ENCODE measurements at places on chromosomes 4 and X. TPM values are rescaled to one million over a fixed set of nuclear protein-coding genes. Genes with fewer than 3 reads are reported as not detected.
A peak's percentile ranks its signal among the peaks of the same experiment; 100 is the strongest.

- H3K27me3 ChIP-seq, result no peaks in the 10 kb centered on the region
- peaks cover 3% of the 10 kb centered on the region for H3K4me1 ChIP-seq
- H3K36me3 ChIP-seq, result no peaks in the 10 kb centered on the region
- no peak overlapping the region for H3K27ac ChIP-seq
- H3K4me3 ChIP-seq, result no peak overlapping the region
Measured at GRCh38 chr4:75678965-75679364, 5.8 kb upstream of the G3BP2 start.

DNA sequence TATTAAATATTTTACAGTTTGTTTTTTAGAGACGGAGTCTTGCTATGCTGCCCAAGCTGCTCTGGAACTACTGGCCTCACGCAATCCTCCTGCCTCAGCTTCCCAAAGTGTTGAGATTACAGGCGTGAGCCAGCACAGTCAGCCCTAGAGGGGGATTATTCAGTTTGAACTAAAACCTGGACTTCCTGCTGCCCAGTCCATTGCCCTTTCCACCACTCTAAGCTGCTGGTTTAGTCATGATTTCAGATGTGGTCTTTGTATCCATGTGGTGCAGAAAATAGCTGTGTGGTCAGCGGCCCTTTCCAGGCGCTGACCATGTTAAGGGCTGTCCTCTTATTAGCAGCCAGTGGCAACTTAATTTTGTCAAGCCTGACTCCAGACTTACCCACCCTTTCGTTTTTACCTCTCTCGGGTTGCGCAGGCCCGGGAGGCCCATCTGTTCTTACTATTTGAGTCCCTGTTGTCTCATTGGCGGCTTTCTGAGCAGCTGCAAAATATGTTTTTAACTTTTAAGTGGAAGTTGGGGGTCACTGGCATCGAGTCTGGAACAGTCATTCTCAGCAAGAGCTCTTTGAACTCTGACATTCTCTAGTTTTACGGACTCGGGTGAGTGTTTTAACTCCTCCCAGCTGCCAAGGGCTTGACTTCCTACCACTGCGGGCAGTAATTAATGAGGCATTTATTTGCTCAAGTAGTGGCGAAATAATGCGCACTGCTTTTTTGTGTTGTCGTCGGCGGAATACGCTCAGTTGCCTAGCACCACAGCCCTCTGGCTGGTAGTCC lies 773 bp upstream of the VMA21 start:
- peaks cover 4% of the 10 kb centered on the region for H3K36me3 ChIP-seq
- peak overlapping the region; percentile 90 for H3K27ac ChIP-seq
- peak; percentile 6 for DNase-seq
- H3K4me1 ChIP-seq, result peaks cover 8% of the 10 kb centered on the region

DNA sequence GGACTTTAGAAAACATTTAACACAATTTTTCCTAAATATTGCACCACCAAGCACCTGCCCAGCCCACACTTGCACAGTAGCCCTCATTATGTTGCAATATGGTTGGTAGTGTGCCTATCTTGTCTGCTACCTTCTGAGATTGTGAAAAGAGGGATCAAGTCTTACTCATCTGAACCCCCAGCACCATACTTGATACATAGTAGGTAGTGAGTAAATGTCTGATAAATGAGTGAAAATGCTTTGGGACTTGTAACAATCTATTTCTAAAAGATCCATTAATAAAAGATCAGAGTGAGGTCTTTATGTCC lies 118.4 kb upstream of the MED14 start:
- H3K27me3 ChIP-seq, result no peaks in the 10 kb centered on the region
- peaks cover 4% of the 10 kb centered on the region for H3K4me1 ChIP-seq
- no peak overlapping the region for H3K4me3 ChIP-seq
- no peaks in the 10 kb centered on the region for H3K36me3 ChIP-seq
- H3K27ac ChIP-seq, result no peak overlapping the region
- DNase-seq, result no peak

DNA sequence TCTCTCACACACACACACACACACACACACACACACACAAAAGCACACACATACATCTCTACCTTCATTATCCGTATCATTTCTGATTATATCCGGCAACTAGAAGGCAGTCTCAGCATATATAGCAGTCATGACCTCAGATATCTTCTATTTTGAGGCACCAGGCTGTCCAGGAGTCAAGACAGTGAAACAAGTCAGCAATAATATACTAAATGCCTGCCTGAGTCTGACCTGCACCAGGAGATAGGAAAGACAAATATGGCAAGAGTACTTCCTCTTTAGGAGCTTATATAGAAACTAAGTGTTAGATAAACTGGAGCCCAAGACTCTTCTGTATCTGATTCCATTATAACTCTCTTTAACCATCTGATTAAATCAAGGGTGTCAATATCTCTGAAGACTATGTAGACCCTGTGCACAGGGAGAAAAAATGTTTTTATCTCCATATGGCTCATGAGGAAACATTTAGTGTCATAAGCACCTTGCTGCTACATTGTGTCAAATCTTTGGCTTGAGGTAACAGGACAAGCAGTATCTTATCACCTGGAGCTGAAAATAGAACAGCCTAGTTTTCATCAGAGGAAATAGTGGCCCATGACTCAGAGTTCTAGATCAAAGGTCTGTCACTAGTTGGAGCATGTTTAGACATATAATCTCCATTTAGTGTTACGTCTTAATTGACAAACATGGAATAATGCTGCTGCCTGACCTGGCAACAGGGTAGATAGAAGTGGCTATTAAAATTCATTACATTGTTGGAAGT lies 27.0 kb upstream of the FAM47B start:
- H3K27ac ChIP-seq, result no peak overlapping the region
- H3K27me3 ChIP-seq, result no peaks in the 10 kb centered on the region
- no peak overlapping the region for H3K4me3 ChIP-seq
- DNase-seq, result no peak
- no peaks in the 10 kb centered on the region for H3K36me3 ChIP-seq

DNA sequence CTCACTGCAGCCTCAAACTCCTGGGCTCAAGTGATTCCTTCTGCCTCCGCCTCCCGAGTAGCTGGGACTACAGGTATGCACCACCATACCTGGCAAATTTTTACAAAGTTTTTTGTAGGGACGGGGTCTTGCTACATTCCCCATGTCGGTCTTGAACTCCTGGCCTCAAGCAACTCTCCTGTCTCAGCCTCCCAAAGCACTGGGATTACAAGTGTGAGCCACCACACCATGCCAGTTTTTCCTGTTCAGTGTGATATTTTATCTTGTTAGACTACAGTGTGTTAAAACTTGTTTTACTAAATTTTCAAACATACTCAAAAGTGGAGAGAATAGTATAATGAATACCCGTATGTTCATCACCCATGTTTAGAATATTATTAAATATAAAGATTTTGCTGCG lies 12.1 kb downstream of the HPRT1 start:
- H3K4me3 ChIP-seq, result no peak overlapping the region
- no peaks in the 10 kb centered on the region for H3K27me3 ChIP-seq
- peaks cover 8% of the 10 kb centered on the region for H3K36me3 ChIP-seq
- H3K27ac ChIP-seq, result no peak overlapping the region
- no peaks in the 10 kb centered on the region for H3K4me1 ChIP-seq

DNA sequence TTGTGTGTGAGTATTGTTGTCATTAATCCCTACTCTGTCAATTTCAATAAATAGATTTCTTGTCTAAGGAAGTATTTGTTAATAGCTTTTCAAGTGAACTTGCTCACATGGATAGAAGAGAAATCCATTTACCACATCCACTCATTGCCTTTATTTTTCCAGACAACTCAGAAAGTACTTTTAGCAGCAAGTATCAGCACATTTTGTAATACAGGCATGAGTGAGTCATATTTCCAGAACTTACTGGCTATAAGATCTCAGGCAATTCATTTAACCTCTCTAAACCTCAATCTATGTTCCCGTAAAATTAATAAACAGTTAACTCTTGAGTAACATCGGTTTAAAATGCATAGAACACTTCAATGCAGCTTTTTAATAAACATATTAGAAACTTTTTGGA lies 317.9 kb upstream of the PCDH7 start:
- no peak overlapping the region for H3K27ac ChIP-seq
- H3K4me1 ChIP-seq, result no peaks in the 10 kb centered on the region
- no peak overlapping the region for H3K4me3 ChIP-seq

Gene ZNF630
- 0.58 TPM for total RNA-seq

Measured in SJSA1 (cell line).